ENCODE measurements at places on chromosomes 13 and 19. TPM values are rescaled to one million over a fixed set of nuclear protein-coding genes. Genes with fewer than 3 reads are reported as not detected.
A peak's percentile ranks its signal among the peaks of the same experiment; 100 is the strongest.

The SIGLEC11 gene
- not detected for total RNA-seq

The LILRA1 gene
- total RNA-seq = not detected

The IGFL3 gene
- total RNA-seq = 1.7 TPM

The ARL11 gene
- total RNA-seq = not detected

The PSG1 gene
- 0.27 TPM for total RNA-seq

The ZNF576 gene
- total RNA-seq = 19.4 TPM

DNA sequence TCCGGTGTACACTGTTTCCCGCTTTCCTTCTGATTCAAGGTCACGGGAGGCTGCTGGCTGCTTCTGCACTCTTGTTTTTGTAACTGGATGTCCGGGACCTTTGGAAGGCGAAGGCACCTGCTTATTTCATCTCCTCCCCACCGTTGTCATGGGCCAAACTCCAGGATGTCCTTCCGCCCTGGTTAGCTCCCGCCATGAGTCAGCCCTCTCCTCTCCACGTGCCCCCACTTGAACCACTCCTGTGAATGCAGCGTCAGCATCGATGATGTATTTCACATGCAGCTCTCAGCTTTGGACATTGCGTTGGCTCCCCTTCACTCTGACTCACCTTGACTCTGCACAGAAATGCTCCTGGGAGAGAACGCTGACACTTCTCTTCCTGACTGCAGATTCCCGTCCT lies 5.5 kb upstream of the GALP start:
- peak; percentile 96 for DNase-seq

GRCh38 chr13:21326155-21327031 lies 132.7 kb downstream of the ZDHHC20 start:
- DNase-seq = no peak

DNA sequence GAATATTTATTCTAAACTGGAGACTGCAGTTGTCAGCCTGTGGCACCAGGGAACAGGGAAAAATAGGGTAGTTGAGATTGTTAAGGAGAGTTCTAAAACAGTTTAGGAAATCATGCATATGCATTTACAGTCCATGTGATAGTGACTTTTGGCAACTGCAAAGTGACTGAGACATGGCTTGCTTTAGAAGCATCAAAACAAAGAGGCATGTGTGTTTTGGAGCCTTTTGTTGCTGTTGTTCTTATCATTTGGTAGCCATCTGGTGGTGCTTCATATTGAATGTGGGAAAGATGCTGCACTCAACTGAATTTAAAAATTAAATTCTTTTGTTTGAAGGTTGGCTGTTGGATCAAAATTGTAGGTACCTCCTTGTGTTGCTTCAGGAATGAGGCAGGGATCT lies 10.2 kb upstream of the EBPL start:
- DNase-seq = no peak

- peak; percentile 92 for DNase-seq
Observed at GRCh38 chr19:2462635-2463421, 6.1 kb upstream of the LMNB2 start.

DNA sequence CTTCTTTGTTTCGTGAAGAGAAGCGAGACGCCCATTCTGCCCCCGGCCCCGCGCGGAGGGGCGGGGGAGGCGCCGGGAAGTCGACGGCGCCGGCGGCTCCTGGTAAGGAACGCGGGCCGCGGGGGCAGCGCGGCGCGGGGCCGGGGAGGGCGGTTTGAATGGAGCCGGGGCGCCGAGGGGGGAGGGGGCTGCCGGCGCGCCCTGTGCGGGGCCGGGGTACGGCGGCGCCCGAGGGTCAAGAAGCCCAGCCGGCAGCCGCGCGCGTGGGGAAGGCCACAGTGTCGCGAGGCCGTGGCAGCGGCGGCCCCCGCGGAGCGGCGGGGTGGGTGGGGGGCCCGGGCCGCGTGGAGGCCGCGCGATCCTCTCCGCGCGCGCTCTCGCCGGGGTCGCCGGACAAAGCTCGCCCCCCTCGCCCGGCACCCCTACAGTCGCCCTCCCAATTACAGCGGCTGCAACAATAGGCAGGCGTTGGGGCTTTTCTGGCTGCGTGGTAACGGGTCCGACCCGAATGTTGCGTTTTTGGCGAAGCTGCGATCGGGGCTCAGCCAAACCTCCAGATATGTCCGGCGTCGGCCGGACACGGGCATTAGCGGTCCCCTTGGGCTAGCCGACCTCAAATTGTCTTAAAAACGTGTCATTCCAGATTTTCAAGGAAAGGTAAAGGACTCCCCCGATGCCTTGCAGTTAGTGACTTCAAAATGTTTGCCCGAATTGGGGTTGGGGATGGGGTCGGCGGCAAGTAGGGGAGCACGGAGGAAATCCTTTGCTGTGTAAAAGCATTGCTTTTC lies 437 bp downstream of the SMARCA4 start:
- DNase-seq = no peak

DNA sequence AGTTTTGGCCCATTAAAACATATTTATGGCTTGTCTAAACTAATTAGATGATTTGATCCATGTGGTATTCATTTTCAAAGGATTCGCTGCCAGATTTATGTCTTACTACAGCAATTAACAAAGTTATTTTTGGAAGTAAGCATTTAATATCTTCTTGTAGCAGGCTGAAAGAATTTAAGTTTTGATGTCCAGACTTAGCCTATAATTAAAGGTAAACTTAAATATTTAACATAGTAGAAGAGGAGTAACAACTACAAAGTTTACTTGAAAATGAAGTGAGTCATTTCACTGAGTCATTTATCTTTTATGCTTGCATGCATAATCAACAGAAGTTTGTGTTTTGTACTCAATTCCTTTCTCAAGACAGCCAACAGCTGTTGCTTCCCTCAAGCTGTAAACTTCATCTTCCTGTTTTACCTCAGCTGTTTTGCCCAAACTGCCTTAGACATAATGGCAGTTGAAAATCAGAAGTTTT lies 58.1 kb downstream of the EDNRB start:
- peak; percentile 51 for DNase-seq

- peak; percentile 10 for DNase-seq
Observed at GRCh38 chr13:66689628-66690027, 540.5 kb downstream of the PCDH9 start.

DNA sequence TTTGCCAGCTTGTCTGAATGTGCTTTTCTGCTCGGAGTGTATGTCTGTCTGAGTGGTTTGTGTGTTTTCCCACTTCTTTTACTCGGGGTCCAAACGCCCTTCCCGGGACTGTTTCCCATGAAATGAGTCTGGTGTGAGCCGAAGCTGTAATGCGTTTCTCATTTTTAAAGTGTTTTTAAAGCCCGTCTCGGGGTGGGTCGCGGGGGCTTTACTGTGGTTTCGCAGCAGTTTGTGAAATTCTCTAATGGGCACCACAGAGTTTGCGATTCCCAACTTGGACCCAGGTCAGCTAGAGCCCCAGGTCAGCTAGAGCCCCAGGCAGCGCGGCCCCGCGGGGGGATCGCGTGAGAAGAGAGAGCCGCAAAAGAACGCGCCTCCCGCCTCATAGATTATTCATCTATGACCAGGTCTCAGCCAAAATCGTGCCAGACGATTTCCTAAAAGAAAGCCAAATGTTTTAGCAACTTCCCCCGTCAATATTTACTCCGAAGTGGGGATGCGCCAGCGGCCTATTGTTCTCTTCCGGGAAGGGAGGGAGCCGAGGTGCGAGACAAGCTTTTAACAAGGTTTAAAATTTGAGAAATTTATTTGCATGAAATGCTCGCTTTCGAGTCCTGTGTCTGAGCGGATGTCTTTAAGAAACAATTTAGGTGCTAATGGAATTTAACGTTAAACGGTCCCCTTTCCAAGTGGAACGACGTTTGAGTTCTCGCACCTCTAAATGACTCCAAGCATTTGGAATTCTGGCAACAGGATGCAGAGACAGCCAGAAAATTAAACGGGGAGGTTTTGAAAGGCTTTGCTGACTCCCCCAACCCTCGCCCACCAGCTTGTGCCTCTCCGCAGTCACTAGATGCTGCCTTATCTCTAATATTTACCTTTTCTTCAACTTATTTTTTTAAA lies 2.2 kb downstream of the ZIC2 start:
- DNase-seq = no peak

DNA sequence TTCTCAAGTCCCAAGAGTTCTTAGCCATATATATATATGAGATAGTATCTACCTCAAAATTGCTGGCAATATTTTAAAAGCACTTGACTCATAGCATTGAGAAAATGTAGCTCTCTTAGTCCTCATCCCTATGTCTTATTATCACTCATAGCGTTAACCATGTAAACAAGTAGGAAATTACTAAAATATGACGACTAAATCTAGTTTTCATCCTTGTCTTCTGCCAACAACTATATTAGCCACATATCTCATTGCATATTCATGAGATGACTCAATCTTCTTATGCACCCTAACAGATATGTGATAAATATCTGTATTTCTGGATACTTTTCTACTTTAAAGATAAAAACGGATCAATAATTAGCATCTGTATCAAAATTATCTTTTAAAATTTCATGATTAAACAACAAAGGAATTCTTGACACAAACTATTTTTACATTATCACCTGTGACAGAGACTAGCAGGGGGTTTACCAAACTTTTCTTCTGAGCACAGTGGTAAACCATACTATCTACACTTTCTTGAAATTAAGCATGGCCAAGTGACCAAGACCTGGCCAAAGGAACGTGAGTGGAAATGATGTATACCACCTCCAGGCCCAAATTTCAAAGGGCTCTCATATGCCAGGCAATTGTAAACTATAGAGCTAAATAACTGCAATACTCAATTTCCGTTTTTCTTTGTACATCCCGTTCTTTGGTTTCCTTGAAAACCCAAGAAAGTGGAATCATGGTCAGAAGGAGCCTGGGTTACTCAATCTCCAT lies 45.7 kb downstream of the ZC3H13 start:
- no peak for DNase-seq

DNA sequence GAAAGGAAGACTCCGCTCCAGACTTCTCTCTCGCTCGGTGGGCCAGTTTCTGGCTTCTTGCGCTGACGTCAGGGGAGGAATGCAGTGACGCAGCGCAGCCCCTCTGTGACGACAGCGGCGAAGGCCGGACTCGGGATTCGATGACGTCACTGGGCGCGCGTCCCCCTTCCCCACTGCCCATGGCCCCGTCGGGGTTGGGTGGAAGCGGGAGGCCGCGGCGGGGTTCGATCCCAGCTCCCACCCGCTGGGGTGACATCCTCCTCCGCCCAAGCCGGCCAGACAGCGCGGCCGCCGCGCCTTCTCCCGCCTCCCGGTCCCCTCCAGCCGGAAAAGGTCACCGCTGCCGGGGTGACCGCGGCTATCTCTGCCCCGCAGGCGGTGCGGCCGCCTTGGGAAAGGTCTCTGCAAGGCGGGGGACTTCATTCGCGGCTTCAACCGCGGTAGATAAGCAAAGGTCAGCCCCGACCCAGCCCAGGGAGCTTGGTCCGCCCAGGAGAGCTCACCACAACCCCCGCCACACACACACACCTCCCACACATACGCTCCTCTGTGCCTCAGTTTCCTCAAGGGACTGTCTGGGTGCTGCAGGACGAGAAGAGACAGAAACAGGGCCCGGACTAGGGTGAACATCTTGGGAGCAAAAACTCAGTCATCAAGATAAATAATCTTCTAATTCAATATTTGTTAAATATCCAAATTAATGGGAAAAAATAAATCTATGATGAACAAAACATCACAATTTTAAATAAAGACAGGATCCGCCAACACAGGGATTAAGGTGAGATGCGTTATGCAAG lies 844 bp upstream of the RFX1 start:
- DNase-seq = no peak

DNA sequence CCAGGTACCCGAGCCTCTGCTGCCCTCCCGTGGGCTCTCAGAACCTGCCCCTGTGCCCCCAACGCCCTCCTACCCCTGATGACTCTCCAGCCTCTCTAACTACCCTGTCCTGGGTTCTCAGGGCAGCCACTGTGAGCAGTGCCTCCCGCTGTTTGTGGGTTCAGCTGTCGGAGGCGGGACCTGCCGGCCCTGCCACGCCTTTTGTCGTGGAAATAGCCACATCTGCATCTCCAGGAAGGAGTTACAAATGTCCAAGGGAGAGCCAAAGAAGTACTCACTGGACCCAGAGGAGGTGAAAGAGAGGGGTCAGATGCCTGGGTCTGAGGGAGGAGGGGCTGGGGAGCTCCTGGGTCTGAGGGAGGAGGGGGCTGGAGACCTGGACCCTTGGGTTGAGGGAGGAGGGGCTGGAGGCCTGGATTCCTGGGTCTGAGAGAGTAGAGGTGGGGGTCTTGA lies 20.0 kb downstream of the CNFN start:
- no peak for DNase-seq

DNA sequence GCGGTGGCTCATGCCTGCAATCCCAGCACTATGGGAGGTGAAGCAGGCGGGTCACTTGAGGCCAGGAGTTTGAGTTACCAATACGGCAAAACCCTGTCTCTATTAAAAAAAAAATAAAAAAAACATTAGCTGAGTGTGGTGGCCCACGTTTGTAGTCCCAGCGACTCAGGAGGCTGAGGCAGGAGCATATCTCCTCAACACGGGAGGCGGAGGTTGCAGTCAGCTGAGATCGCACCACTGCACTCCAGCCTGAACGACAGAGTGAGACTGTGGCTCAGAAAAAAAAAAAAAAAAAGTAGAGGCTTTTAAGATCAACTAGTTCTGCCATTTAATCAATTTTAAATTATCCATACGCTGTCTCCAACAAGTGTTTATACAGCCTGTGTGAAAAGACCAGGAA lies 1130.3 kb downstream of the PCDH9 start:
- no peak for DNase-seq

- peak; percentile 44 for DNase-seq
Observed at GRCh38 chr13:25217023-25217885, 45.2 kb upstream of the AMER2 start.

DNA sequence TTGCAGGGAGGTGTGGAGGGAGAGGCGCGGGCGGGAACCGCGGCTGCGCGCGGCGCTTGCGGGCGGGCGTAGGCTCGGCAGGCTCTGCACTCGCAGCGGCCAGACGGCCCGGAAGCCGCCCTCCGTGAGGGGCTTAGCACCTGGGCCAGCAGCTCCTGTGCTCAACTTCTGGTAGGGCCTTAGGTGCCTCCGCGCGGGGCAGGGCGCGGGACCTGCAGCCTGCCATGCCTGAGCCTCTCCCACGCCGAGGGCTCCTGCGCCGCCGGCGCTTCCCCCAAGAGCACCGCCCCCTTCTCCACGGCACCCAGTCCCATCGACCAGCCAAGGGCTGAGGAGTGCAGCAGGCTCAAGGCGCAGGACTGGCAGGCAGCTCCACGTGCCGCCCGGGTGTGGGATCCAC lies 940.8 kb upstream of the PCDH9 start:
- DNase-seq = no peak

DNA sequence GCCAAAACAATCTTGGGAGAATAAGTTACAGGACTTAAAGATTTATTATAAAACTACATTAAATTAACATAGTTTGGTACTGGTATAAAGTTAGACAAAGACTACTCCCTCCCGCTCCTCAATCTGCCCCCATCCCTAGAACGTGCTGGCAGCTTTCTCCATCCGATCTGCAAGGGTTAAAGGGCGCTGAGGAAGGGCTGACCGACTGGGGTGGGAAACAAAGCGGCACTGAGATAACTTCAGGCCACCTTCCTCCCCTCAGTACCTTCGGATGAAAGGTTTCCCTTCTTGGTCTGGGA lies 790 bp upstream of the SUGT1 start:
- no peak for DNase-seq

DNA sequence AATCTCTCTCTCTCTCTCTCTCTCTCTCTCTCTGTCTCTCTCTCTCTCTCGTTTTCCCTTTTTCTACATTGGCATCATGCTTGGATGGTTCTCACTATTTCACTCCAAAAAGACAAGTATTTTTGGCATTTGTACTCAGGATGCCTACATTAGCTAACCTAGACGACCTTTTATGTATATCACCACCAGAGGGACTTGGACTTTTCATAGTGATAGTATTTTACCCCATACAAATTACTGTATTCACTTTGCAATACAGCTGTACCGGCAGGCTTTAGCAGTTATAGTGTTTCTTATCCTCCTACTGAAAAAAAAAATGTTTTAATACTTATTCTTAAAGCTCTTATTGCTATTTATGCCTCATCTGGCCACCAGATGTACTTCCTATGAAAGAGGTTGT lies 687.2 kb upstream of the KLHL1 start:
- no peak for DNase-seq
